PC-3 (cell line): ENCODE measurements at places on chromosomes 1 and 21. TPM values are rescaled to one million over a fixed set of nuclear protein-coding genes. Genes with fewer than 3 reads are reported as not detected.

- H3K36me3 ChIP-seq: no peaks in the 10 kb centered on the region
- H3K4me1 ChIP-seq: no peaks in the 10 kb centered on the region
Observed at GRCh38 chr1:215040190-215040589, 42.3 kb upstream of the KCNK2 start.

- H3K27me3 ChIP-seq: no peaks in the 10 kb centered on the region
- H3K4me1 ChIP-seq: peaks cover 18% of the 10 kb centered on the region
- H3K4me3 ChIP-seq: no peak overlapping the region
- no peak for DNase-seq
- no peak overlapping the region for H3K27ac ChIP-seq
Observed at GRCh38 chr1:39833621-39834385, 45.1 kb upstream of the BMP8B start.

DNA sequence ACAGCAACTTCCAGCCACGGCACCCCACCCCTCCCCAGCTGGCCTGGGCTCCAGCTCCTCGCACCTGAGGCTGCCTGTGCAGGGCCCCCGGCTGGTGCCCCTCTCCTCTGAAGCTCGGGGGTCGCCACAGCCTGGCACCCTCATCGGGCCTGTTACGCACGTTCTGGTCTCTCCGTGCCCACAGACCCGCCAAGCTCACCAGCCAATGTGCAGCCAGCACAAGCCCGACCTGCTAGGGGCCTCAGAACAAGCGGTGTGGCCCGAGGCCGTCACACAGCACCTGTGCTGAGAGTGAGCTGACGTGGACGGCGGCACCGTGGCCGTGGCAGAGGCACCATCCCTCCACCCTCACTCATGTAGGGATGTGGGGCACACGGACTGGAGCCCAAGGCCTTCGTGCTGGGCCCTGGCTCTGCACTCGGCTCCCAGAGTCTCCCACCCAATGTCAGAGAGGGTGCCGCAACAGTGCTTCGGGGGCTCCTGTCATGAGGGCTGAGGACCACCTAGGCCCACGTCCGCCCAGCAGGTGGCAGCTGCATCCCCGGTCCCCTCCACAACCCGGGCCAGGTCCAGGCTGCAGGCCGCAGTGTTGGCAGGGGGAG lies 4.4 kb upstream of the SAMD11 start:
- peaks cover 5% of the 10 kb centered on the region for H3K4me1 ChIP-seq
- no peak for DNase-seq
- no peaks in the 10 kb centered on the region for H3K36me3 ChIP-seq
- H3K27ac ChIP-seq: no peak overlapping the region

DNA sequence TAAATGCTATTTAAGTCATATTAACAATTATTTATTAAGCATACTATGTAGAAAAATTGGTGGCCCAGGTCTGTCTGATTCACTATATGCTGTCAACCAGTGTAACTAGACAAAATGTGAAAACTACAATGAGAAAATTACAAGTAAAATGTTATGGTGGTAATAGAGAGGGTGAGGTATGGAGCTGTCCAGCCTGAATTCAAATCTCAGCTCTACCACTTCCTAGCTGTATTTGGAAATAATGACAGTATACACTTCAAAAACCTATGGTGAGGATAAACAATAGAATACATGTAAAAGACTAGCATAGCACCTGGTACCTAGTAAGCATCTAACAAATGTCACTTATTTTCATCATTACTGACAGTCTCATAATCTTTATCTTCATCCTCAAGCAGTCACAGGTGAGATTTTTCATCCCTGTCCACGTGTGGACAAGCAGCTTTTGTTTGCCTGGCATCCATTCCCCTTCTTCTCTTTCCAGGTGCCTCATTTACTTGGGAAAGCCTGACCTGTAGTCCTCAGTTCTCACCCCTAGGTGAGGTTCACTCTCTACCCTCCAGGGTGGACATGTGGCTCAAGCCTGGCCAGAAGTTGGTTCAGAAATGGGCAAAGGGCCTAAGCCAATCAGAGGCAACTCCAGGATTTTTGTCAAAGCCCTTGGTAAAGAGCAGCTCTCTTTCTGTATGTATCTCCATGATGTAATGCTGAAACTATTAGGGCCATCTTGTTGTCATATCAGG lies 29.5 kb downstream of the EGLN1 start:
- no peak overlapping the region for H3K4me3 ChIP-seq
- H3K36me3 ChIP-seq: no peaks in the 10 kb centered on the region
- no peaks in the 10 kb centered on the region for H3K27me3 ChIP-seq
- peaks cover 59% of the 10 kb centered on the region for H3K4me1 ChIP-seq
- H3K27ac ChIP-seq: no peak overlapping the region

OR2T4 gene
- not detected in 2 replicates for total RNA-seq
